ENCODE measurements at places on chromosomes 12 and 14.

DNA sequence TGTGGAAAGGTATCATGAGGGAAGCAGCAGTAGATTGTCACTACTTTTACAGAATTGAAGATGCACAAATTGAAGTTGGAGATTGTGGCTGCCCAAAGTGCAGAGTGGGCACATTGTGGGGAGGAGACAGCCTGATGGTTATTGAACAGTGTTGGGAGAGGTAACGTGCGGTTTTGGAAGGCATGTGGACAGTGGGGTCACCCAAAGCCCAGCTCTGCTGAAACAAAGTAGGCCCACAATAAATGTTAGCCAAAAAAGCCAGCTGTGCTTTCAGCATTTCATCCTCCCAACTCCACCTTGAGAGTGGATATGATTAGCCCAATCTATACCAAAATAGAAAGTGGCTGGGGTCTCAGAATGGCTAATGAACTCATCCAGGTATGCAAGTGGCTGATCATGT is 96.7 kb downstream of the TMX1 start:
- H3K36me3 ChIP-seq: no peaks in the 10 kb centered on the region
- H3K4me1 ChIP-seq: peaks cover 52% of the 10 kb centered on the region
- no peak for DNase-seq
- H3K4me3 ChIP-seq: no peak overlapping the region
- H3K27ac ChIP-seq: peak overlapping the region; percentile 81

- H3K36me3 ChIP-seq: peaks cover 39% of the 10 kb centered on the region
- H3K27ac ChIP-seq: no peak overlapping the region
- no peak overlapping the region for H3K4me3 ChIP-seq
- no peak for DNase-seq
- no peaks in the 10 kb centered on the region for H3K27me3 ChIP-seq
These were observed 13.6 kb downstream of the SFSWAP start for GRCh38 chr12:131724534-131724933.

GRCh38 chr14:105039458-105040205 is 18.7 kb upstream of the CDCA4 start:
- H3K4me3 ChIP-seq: no peak overlapping the region
- no peaks in the 10 kb centered on the region for H3K36me3 ChIP-seq
- H3K27ac ChIP-seq: no peak overlapping the region
- no peak for DNase-seq

DNA sequence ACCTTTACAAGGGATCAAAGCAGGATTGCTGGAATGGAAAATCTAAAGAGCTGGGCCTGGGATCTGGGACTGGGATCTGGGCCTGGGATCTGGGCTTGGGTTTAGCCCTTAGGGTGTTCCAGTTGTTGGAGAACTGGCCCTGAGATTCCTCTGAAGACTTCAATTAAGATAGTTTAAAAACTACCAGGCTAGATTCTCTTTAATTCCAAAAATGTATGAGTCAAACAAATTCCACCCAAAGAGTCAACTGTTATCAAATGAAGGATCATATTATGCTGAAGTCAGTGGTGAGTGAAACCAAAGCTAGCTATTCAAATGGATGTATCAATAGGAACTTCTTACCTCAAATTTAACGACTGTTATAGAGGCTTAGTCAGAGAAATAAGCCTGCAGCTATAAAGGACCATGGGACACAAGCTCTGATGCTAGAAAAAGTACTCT is 40.5 kb downstream of the LIMA1 start:
- no peak for DNase-seq
- peak overlapping the region; percentile 69 for H3K27ac ChIP-seq
- H3K27me3 ChIP-seq: no peaks in the 10 kb centered on the region
- no peak overlapping the region for H3K4me3 ChIP-seq
- no peaks in the 10 kb centered on the region for H3K36me3 ChIP-seq

GRCh38 chr14:22251090-22251489 is 337.9 kb downstream of the DAD1 start:
- no peak for DNase-seq
- H3K27me3 ChIP-seq: no peaks in the 10 kb centered on the region
- no peak overlapping the region for H3K27ac ChIP-seq

- peaks cover 45% of the 10 kb centered on the region for H3K4me1 ChIP-seq
- peak; percentile 88 for DNase-seq
- peak overlapping the region; percentile 100 for H3K27ac ChIP-seq
- no peaks in the 10 kb centered on the region for H3K27me3 ChIP-seq
- no peaks in the 10 kb centered on the region for H3K36me3 ChIP-seq
These were observed 406 bp downstream of the TMEM263 start for GRCh38 chr12:106956048-106956578.

DNA sequence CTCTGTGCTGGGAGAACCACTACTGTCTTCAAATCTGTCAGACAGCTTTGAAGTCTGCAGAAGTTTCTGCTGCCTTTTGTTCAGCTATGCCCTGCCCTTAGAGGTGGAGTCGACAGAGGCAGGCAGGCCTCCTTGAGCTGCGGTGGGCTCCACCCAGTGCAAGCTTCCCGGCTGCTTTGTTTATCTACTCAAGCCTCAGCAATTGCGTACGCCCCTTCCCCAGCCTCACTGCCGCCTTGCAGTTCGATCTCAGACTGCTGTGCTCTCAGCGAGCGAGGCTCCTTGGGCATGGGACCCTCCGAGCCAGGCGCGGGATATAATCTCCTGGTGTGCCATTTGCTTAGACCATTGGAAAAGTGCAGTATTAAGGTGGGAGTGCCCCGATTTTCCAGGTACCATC is 25.1 kb upstream of the KLRB1 start:
- no peak for DNase-seq
- no peaks in the 10 kb centered on the region for H3K27me3 ChIP-seq
- H3K4me1 ChIP-seq: no peaks in the 10 kb centered on the region
- H3K27ac ChIP-seq: no peak overlapping the region
- no peaks in the 10 kb centered on the region for H3K36me3 ChIP-seq

DNA sequence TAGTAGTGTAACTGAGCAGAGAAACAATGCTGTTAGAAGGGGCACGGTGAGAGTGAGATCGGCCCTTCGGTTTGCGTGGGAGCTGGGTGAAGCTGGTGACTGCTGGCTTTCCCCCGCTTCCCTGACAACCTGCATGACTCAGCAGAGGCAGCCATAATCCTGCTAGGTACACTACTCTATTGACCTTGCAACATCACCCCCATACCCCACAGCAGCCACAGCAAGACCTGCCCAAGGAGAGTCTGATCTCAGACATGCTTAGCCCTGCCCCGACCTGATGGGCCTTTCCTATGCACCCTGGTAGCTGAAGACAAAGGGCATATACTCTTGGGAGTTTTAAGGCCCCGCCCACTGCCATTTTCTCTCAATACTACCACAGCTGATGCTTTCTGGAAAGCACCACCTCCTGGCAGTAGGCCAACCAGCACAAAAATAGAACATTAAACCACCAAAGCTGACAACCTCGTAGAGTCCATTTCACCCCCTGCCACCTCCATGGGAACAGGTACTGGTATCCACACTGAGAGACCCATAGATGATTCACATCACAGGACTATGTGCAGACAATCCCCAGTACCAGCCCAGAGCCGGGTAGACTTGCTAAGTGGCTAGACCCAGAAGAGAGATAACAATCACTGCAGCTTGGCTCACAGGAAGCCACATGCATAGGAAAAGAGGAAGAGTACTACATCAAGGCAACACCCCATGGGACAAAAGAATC is 75.9 kb upstream of the RGS6 start:
- no peaks in the 10 kb centered on the region for H3K27me3 ChIP-seq
- no peak overlapping the region for H3K27ac ChIP-seq
- no peak overlapping the region for H3K4me3 ChIP-seq
- no peaks in the 10 kb centered on the region for H3K36me3 ChIP-seq
- no peak for DNase-seq
- H3K4me1 ChIP-seq: no peaks in the 10 kb centered on the region

DNA sequence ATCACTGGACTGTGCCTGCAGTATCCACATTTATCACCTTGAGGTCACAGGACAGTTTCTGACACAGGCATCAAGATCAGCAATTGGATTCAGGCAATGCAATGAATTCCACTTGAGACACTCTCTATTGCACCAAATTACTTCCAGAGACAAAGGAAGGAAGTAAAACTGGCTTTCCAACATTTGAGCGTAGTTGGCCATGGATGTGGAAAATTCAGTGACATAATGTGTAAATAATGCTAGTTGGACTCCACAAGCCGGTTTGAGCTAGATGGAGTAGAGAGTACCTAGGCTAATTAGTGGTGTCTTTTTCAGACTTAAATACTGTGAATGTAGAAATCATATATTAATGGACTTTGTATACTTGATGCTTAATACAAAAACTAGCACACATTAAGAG is 168.3 kb upstream of the SYT1 start:
- H3K36me3 ChIP-seq: no peaks in the 10 kb centered on the region
- no peaks in the 10 kb centered on the region for H3K4me1 ChIP-seq
- DNase-seq: no peak
- no peak overlapping the region for H3K4me3 ChIP-seq

DNA sequence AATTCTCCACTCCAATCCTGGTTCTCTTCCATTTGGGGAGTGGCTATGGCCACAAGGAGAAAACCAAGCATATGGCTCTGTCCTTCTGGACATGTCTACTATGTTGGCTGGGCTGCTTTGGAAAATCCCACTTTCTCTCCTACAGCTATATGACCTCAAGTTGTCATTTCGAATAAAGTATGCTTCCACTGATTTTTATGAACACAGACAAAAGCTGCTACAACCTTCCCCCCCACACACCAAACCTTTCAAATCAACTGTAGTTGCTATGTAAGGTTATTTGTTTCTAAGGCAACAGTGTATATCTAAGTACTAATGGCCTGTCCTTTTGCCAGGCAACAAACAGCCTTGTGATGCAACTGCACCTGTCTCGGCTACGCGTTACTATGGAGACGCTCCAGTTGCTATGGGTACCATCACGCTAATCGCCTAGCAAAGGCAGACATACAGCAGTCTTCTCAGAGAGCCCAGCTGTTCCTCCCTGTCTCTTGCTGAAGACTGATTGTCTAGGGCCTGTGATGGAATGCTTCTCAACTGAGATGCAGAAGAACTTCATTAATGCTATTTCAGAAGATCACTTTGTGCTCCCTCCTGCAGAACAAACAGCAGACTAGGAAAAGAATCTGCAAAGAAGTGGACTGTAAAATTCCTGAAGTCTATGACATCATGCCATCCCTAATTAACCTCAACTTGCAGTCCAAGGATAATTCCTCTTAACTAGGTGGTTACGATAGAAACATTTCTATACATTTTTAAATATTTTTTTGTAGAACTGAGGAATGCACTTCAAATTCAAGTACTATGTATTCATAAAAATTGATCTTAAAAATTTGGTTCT is 67.6 kb downstream of the FOXN3 start:
- no peaks in the 10 kb centered on the region for H3K27me3 ChIP-seq
- no peak overlapping the region for H3K4me3 ChIP-seq
- peak; percentile 81 for DNase-seq
- H3K36me3 ChIP-seq: no peaks in the 10 kb centered on the region
